ENCODE measurements at places on chromosomes 4 and X.

DNA sequence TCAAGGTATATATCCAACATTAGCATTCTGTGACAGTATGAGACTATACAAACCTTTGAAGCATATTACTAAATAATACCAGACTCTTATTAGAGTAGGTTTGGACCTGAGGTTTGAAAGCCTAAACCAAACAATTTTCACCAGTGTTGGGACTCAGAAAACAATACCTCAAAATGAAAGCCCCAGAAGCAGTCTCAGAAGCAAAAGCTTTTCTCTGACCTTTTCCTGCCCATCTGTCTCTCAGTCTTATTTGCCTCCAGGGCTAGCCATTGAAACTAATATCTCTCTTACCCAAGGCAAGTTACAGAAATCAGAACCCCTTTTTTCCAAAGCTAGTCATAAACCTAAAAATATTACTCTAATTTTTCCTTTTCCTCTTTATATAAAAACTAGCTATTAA lies 163.3 kb downstream of the PTCHD1 start:
- no peak for DNase-seq

DNA sequence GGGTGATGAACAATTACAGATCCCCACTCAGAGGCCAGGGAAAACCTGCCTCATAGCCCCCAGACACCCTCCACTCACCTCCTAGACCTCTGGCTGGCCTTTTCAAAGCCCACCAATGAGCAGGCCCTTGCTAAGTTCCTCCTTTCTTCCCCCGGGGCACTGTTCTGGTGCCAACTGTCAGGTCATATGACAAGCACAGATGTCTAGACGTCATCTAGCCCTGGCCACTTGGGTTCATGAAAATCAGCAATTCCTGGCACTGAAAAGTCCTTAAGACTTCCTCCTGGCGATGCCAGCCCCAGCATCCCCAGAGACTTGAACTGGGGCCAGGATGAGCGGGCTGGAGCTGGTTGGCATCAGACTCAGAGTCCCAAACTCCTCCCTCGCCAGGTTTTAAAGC lies 115.6 kb upstream of the NALF2 start:
- no peak for DNase-seq

DNA sequence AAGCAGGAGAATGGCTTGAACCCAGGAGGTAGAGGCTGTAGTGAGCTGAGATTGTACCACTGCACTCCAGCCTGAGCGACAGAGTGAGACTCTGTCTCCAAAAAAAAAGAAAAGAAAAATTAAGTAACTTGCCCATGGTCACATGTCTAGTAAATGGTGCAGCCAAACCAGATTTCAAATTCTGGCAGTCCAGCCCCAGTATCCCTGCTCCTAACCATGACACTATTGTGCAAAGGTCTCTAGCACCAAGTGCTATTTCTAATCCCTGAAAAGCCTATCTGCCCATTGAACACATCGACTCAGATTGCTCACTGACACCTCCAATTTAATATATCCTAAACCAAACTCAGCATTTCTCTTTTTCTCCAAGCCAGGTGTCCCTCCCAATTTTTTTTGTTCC lies 7.6 kb upstream of the LAMP2 start:
- no peak for DNase-seq

DNA sequence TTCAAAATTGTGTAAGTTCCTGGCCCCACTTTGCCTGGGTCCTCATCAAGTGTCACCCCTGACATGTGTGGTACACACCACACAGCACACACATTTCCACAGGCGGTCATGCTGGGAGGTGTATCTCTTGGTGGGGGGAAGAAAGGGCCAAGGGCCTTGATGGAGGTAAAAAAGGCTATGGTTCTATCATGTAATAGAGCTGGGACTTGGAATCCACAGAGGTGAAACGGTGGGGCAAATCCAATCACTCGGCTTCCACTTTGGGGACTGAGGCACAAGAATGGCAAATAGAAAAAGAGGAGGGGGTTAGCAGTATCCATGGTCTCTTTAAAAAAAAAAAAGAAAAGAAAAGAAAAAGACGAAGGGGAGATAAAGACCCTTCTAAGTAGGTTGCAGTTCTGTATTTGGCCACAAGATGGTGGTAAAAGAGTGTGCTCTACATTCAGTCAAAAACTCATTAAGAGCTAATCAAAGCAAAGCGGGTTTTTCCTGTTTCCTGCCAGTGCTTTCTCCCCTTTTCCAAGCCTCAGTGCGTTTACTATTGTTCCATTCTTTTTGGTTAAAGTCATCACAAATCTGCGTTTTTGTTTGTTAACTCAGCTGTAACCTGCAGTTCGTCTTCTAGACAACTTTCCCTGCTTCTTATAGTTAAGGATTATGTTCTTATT lies 37.0 kb upstream of the ATP6AP2 start:
- DNase-seq: no peak

DNA sequence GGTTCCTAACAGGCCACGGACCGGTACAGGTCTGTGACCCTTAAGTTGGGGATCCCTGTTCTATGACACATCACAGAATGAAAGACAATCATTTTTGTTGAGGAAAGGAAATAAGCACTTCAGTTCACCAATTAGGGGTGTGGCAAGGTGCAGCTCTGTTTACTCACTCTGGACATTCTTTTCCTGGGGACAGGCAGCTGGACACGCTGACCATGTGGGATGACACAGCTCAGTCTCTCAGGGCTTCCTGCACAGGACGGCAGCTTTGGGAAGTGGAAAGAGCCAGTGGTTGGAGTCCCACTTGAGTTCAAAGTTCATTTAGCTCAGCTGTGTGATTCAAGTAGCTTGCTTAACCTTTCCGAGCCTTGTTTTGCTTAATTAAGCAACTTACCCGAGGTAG lies 55.7 kb downstream of the NDNF start:
- no peak for DNase-seq

GRCh38 chr4:5752376-5753184 lies 41.6 kb downstream of the EVC start:
- no peak for DNase-seq

- no peak for DNase-seq
Observed at GRCh38 chrX:9327086-9327746, 137.6 kb upstream of the TBL1X start.

DNA sequence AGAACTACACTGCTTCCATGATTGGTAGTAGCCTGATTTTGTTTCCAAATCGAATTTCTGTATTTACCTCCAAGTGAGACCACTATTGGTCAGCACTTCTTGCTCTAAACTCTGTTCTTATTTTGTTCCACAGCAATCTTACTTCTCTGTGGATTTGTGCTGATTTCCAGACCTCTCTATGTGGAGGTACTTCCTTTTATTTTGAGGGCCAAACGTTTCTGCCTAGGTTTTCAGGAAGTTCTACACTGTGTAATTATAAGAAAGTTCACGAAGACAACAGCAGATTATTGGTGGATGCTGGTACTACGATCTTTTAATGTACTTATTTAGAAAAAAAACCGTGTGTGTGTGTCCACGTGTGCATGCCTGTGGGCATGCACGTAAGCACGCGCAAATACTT lies 46.7 kb downstream of the DTHD1 start:
- DNase-seq: no peak

GRCh38 chr4:20159516-20159915 lies 92.2 kb upstream of the SLIT2 start:
- no peak for DNase-seq

DNA sequence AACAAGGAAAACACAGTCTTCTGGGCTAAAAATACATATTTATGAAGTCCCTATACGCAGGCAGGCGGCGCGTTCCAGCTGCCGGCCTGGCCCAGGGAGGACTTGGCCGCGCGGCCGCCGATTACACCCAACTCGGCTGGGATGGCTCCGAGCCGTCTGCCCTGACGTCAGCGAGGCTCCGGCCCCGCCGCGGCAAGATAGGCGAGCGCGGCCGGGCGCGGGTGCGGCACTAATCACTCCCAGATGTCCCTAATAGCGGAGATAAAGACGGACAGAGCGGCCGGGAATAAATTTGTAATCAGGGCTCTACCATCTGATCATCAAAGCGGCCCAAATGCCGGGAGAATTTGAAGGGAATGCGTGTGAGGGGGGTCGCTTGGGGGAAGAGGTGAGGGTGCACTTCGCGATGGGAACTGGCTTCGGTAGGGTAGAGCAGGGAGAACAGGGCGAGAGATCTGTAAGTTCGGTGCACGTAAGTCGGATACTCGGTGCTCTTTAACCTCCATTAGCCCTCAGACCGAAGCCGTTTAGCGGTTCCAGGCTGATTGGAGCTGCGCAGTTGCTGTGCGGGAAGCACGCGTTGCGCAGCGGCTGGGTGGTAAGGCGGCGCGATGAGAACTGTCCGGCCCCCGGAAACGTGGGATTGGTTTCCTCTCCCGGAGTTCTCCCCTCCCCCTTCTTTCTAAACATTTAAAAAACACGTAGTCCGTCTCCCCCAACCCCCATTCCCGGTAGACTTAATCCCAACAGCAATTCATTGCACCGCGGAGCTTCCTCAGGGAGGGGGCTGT lies 7.7 kb downstream of the HAND2 start:
- no peak for DNase-seq

DNA sequence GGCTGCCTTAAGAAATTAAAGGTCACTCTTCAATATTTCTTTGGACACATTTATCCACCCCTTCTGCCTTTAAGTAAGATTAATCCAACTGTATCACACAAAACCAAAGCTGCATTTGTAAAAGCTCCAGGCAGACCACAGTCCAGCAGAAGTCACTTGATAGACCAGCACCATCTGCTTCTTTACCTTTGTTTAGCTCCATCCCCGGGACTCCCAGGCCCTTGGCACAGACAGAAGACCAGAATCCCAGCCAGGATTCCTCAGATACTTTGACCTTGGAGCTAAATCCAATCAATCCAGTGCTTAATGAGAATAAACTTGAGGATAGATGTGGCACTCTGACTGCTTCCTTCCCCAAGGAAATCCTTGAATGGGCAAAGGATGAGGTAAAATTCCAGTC lies 333.1 kb upstream of the RASGEF1B start:
- DNase-seq: no peak

DNA sequence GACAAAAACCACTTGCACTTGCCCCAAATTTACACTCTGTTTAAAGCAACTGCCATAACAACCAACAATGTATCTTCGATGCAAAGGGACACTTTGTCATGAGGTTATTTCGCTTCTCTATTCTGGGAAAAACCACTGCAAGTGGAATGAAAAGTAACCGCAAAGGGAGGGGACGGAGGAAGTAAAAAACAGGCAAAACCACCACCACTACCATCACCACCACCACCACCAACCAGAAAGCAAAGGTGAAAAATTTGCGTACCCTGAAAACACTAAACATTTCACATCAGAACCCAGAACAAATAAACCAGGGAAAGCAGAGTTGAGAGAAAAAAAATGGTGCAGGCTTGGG lies 1.2 kb upstream of the N4BP2 start:
- no peak for DNase-seq

- DNase-seq: no peak
Observed at GRCh38 chrX:143336261-143336660, 181.0 kb downstream of the SPANXN3 start.

- DNase-seq: no peak
Observed at GRCh38 chrX:40663078-40663740, 15.8 kb upstream of the CXorf38 start.

- no peak for DNase-seq
Observed at GRCh38 chr4:98851806-98852205, 77.1 kb downstream of the EIF4E start.

DNA sequence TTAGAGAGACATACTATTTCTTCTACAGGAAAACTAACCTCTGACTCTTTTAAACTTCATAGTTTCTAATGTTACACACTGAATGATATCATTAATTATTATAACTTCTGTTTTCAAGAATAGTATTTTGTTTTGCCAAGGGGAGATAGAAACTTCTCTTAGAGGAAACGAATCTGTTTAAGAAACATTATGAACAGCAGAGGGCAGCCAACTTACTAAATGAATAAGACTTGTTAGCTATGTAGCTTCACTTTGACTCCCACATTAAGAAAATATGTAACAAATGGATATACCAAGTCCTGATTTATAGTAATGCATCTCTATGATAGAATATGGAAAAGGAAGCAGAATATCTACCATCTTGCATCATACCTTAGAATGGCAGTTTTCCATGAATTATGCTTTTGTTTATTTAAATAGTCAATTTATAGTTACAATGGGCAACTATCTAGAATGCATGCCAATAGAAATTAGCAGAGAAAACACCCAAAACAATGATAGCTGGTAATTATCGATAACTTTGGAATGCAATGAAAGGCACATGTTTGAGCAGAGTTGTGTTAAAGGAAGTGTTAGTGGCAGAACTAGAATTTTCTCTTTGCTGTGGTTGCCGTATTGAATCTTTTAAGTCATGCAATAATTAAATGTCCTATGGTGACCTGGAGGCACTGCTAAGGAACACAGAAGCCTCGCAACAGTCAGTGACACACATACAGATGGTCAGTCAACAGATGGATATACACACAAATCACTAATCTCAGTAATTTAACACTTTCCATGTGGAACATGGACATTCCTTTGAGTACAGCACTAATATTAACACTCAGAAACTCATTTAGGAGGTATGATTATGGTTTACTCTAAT lies 105.7 kb upstream of the PDLIM3 start:
- no peak for DNase-seq
